Vagina (tissue), 2 donors: ENCODE measurements at places on chromosomes 4 and X.

- no peak for DNase-seq
These were observed 35.4 kb upstream of the PSAPL1 start for GRCh38 chr4:7470111-7470510.

- DNase-seq, result no peak
These were observed 333.4 kb upstream of the AADAT start for GRCh38 chr4:170423137-170423536.

DNA sequence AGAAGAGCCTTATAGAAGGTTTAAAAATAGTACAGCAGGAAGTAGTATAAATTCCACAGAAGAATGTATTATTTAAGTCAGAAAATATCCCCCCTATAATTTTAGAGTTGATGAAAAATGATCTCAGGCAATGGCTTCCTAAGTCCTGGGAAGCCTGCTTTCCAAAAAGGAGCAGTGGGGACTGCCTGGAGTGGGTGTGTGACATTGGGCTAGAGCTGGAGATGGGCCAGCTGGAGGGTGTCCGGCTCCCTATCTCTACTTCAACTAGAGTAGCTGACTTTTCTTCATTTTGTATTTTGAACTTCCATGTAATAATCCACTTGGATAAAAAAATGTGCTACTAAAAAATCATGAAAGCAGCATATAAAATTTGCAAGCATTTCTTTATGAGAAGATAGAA is 253.9 kb downstream of the ANK2 start:
- no peak for DNase-seq

DNA sequence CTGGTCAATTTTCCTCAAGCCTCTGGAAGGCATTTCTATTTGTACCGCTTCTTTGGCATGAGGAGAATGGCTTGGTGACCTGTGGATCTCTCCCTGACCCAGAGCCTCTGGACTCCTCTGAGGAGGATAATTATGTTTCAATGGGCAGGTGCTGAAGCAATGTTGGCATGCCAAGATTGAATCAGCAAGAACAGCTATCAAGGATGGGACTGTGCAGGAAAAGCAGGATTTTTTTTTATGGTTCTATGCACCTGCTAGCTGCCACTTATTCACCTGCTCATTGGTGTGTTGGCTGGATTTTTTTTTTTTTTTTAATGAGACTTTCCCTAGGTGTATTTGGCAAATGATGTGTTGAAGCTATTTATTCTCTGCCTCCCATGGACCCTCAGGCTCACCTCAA is 821.2 kb downstream of the RPA4 start:
- no peak for DNase-seq

GRCh38 chrX:111778591-111778990 is 97.4 kb upstream of the TRPC5OS start:
- no peak for DNase-seq

DNA sequence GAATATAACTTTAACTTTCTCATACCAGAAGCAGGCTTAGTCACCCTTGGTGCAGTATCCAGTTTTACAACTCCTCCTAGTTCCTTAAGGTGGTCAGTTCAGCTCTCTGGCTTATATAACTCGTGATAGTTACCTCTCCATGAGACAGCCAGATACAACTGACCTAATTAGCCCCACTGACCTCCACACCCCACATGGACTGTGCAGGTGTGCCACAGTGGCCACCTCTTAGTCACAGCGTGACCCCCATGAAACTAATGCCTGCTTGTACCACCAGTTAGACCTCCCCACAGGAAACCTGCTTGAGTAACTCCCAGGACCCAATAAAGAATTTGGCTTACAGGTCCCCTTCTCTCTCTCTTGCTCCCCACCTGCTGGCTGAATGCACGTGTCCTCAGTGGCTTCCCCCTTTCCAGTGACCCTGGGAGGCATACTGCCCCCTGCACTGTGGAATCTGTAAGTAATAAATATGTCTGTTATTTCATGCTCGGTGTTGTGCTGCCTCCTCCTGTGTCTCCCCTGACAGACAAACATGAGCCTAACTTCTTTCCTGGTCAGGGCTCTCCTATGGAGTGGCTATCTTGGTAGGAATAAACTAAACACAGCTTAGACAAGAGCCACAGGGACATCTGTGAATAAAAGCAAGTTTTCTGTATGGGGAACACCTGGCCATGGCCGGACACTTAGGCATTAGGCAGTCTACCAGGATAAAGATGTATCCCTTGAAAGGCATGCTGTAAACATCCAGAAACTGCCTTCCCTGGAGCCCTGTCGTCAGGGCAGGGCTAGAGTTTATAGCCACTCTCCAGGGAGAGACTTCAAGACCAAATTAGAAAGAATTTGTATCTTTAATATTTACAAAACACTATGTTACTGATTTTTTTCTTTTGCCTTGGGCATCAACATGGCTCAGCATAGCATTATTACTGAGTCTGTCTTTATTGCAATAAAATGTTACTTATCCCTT is 209.7 kb upstream of the BOD1L1 start:
- no peak for DNase-seq

DNA sequence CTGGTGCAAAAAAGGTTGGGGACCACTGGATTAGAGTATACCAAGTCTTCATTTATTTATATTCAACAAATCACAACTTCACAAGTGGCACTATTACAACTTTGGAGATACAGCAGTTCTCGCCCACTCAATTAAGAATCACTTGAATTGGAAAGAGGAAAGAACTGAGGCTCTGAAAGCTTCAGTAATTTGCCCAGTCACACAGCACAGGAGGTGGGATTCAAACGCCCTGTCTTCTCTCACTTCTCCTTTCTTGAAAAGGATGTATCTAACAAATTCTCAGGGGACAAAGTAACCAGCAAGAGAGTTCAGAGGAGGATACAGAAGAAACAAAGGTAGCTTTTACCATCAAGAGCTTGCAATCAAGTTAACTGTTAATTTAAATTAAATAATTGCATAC is 12.4 kb downstream of the SMIM14 start:
- DNase-seq, result no peak

- DNase-seq, result peak; percentile 78
These were observed 9.5 kb downstream of the IDS start for GRCh38 chrX:149495573-149496071.

GRCh38 chr4:7805533-7806337 is 133.9 kb downstream of the AFAP1 start:
- DNase-seq, result no peak

DNA sequence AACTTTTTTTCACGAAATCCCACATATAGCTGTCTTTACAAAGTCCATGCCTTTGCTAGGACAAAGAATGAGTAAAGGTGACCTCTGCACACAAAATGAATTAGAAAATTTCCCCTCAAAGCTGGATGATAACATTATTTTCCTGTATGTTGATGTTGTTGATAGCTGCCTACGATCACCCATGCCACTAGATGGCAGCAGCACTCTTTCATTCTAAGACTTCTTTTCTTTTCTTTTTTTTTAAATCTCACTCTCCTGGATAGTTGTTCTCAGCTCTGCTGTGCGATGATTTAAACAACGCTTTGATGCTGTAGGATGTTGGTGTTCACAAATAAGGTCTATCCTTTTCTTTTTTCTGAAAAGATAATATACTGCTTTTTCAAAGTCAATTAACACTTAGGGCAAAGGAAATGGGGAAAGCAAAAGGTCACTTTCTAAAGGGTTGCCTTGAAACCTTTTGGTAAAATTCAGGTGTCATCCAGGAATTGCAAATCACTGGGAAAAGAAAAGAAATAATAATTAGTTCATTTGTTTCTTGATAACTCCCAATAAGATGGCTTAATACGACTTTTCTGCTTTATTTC is 266.8 kb downstream of the C4orf33 start:
- DNase-seq, result no peak

GRCh38 chr4:159280442-159281172 is 177.7 kb downstream of the RAPGEF2 start:
- no peak for DNase-seq

DNA sequence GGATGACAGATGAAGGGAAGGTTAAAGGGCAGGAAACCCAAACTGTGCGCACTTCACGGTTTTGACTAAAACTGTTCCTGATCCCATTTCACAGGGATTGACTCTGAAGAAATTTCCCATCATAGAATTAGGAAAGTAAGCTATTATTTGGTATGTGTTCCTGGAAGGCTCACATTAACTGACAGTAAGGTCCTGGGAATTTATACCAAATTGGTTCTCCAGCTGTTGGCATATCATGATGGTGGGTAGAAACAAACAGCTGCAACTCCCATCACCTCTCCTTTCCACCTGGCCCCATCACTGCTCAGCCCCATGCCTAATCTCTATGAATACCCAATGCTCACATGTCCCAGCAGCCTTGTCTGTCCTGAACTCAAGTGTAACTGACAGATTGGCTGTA is 121.2 kb downstream of the GPC3 start:
- no peak for DNase-seq

DNA sequence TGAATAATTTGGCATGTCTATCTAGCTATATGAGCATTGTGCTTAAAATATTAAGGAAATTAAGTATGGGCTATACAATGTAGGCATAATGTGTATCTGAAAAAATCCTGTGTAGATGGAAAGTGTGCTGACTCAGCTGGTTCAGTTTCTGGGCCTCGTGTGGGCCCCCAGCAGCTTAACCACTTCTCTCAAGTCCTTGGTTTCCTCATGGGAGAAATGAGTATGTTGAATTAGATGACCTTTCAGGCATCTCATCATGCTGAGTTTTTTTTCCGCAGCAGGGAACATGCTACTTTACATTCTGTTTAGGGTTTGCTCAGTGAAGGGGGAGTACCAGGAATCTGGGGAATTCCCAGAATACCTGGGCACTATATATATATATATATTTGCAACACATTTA is 30.5 kb downstream of the RHOH start:
- no peak for DNase-seq

- no peak for DNase-seq
These were observed 6.4 kb downstream of the TRIML1 start for GRCh38 chr4:188145601-188146000.

DNA sequence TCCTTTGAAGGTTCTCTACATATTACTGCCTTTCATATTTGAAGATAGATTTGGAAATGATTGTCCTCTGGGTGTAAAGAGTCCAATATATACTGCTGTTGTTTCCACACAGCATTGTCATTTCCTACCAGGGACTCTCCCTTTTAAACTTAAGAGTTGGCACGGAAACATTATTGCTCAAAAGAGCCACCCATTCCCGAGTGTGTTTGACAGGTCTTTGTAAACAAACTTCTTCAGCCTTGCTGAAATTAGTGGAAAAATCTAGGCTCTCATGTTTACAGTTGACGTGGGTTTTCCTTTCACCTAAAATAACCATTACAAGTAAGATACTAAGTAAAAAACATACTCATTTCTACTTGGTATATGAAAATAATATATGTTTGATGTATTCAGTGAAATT is 111.4 kb upstream of the LIMCH1 start:
- DNase-seq, result no peak
